Ovary (tissue), 10 donors: ENCODE measurements at places on chromosomes 7 and 10. TPM values are rescaled to one million over a fixed set of nuclear protein-coding genes. Genes with fewer than 3 reads are reported as not detected.

DNA sequence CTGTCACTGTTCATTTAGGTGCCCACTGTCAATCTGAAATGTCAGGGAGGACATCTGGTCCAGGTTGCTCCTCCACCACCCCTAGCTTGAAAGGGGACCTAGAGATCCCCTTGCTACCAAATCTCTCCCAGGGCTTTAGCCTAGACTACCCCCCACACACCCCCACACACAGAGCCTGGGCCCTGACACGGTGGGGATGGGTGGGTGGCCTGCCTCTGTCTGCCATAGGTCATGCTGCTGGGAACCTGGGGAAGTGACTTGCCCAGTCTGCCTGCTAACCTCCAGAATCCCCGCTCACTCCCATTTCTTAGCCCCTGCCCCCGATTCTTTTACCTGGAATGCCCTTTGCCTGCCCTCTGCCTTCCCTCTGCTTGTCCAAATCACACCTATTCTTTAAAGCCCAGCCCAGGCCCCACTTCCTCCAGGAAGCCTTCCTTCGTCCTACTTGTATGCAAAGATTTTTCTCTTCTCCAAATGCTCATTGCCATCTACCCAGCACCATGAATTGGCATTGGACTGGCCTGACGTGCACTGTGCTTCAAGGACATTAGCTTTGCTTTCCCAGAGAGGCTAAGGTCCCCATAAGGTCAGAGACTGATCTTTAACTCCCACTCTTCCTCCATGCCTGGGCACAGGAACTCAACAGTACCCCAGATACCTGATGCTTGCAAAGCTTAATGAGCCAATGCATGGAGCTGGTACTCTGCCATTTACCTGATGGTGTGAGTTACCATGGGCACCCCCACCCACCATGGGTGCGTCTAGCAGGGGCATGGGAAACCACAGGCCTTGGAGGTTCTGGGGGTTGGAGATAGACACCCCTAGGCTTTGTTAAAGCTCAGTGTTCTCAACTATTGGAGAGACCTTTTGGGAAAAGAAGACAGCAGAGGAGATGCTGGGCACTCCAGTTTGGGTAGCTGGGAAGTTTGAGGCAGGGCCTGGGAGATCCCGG is 2.0 kb upstream of the SMARCD3 start:
- H3K36me3 ChIP-seq: no peaks in the 10 kb centered on the region
- no peaks in the 10 kb centered on the region for H3K27me3 ChIP-seq
- peak; percentile 41 for DNase-seq
- peaks cover 27% of the 10 kb centered on the region for H3K4me1 ChIP-seq
- H3K27ac ChIP-seq: peak overlapping the region; percentile 83

GRCh38 chr7:155509359-155509724 is 37.0 kb downstream of the CNPY1 start:
- H3K27me3 ChIP-seq: no peaks in the 10 kb centered on the region
- H3K4me3 ChIP-seq: no peak overlapping the region
- H3K4me1 ChIP-seq: no peaks in the 10 kb centered on the region
- no peaks in the 10 kb centered on the region for H3K36me3 ChIP-seq
- no peak overlapping the region for H3K27ac ChIP-seq
- DNase-seq: no peak

GRCh38 chr10:122471531-122472177 is 10.3 kb downstream of the HTRA1 start:
- no peaks in the 10 kb centered on the region for H3K36me3 ChIP-seq
- H3K4me1 ChIP-seq: peaks cover 26% of the 10 kb centered on the region
- no peak overlapping the region for H3K27ac ChIP-seq
- H3K27me3 ChIP-seq: no peaks in the 10 kb centered on the region
- H3K4me3 ChIP-seq: no peak overlapping the region

Gene PRKG1
- 16.6 TPM for total RNA-seq

Gene OR2A1
- total RNA-seq: 0.92 TPM

- H3K4me1 ChIP-seq: peaks cover 9% of the 10 kb centered on the region
- DNase-seq: no peak
- H3K4me3 ChIP-seq: no peak overlapping the region
- H3K36me3 ChIP-seq: no peaks in the 10 kb centered on the region
Observed at GRCh38 chr10:29473406-29474100, 161.2 kb downstream of the SVIL start.

GRCh38 chr10:133294189-133294588 is 14.5 kb downstream of the TUBGCP2 start:
- no peaks in the 10 kb centered on the region for H3K36me3 ChIP-seq
- no peaks in the 10 kb centered on the region for H3K4me1 ChIP-seq
- H3K27me3 ChIP-seq: no peaks in the 10 kb centered on the region
- H3K27ac ChIP-seq: no peak overlapping the region
- DNase-seq: no peak
- H3K4me3 ChIP-seq: no peak overlapping the region
